ENCODE measurements at places on chromosomes 16 and 17. TPM values are rescaled to one million over a fixed set of nuclear protein-coding genes. Genes with fewer than 3 reads are reported as not detected.

WFIKKN2 gene
- total RNA-seq: not detected

KCNAB3 gene
- total RNA-seq: 2.3 TPM

SPATA22 gene
- not detected for total RNA-seq

DNA sequence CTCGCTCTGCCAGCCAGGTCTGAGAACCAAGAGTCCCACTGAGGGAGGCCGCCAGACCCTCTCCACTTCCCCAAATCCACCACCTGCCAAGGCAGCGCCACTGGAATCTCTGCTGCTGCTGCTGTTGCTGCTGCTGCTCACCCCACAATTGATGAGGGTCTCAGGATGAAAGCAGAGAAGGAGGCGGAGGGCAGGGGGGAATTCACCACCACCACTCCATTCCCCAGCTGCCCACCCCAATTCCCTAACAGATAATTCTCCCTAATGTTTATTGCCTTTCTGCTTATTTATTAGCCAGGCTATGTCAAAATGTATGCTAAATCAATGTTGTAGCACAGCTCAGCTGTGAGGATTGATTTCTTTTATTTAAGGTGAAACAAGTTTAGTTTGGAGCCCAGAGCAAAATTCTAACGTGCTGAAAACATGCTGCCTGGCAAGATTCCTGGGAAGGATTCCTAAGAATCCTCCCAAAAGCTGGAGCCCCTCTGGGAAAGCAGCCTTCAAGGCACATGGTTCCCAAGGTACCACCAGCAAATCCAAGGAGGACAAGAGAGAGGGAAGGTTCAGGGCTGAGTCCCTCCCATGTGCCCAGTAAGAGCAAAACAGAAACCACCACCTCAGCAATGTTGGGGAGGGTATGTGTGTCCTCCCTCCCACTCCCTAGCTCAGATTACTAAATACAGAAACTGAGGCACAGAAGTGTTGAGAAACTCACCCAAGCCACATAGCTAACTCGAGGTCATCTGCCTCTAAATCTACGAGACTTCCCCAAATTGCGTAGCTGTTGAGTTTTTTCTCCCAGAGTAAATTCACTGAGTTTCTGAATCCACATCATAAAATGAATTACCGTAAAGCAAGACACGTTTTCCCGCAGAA lies 12.2 kb upstream of the CDH5 start:
- H3K36me3 ChIP-seq: no peaks in the 10 kb centered on the region
- H3K4me1 ChIP-seq: peaks cover 6% of the 10 kb centered on the region
- DNase-seq: no peak
- H3K4me3 ChIP-seq: no peak overlapping the region
- no peaks in the 10 kb centered on the region for H3K27me3 ChIP-seq

DNA sequence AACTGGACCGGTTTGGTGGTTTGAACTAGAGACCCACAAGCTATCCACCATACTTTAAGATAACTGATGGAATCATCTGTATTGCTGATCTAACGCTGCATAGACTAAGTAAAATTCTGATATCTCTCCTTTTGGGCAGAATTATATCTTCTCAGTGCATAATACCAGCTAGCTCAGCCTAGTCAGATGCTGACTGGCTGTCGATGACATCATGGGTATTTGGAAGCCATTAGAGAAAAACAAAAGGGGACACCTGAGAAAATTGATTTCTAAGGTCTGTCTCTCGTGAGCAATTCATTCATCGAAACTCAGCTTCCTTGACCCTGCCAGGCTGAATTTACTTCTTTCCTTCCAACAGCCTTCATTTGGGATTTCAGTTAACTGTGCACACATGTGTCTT lies 263.0 kb upstream of the CCL2 start:
- no peak overlapping the region for H3K27ac ChIP-seq
- DNase-seq: no peak
- no peaks in the 10 kb centered on the region for H3K27me3 ChIP-seq
- no peaks in the 10 kb centered on the region for H3K36me3 ChIP-seq

DNA sequence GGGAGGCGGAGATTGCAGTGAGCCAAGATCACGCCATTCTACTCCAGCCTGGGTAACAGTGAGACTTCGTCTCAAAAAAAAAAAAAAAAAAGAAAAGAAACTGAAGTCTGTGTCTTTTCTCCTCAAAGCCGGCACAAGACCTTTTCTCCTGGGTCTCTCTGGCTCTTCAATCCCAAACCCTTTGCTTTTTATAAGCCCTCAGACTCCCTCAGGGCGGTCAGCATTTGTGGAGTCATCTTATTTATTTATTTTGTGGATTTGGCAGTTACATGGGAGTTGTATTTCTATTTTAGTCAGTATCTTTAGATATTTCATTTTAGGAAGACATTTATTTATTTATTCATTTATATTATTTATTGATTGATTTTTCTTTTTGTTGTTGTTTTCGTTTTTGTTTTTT lies 57.7 kb upstream of the MAP3K14 start:
- H3K27ac ChIP-seq: no peak overlapping the region
- no peaks in the 10 kb centered on the region for H3K27me3 ChIP-seq
- DNase-seq: no peak
- H3K4me1 ChIP-seq: peaks cover 18% of the 10 kb centered on the region

- H3K4me1 ChIP-seq: no peaks in the 10 kb centered on the region
- H3K36me3 ChIP-seq: peaks cover 20% of the 10 kb centered on the region
- H3K27ac ChIP-seq: no peak overlapping the region
- no peak overlapping the region for H3K4me3 ChIP-seq
Measured at GRCh38 chr17:7515911-7516610, 31.9 kb downstream of the POLR2A start.

GRCh38 chr17:5509482-5509881 lies 23.1 kb downstream of the MIS12 start:
- no peaks in the 10 kb centered on the region for H3K36me3 ChIP-seq
- no peaks in the 10 kb centered on the region for H3K4me1 ChIP-seq
- no peaks in the 10 kb centered on the region for H3K27me3 ChIP-seq
- no peak for DNase-seq

GRCh38 chr16:62872339-62872738 lies 836.1 kb upstream of the CDH8 start:
- H3K4me1 ChIP-seq: no peaks in the 10 kb centered on the region
- H3K4me3 ChIP-seq: no peak overlapping the region
- no peak for DNase-seq
- no peaks in the 10 kb centered on the region for H3K27me3 ChIP-seq
